Activated naive CD4-positive, alpha-beta T cell treated with anti-CD3 and anti-CD28 coated beads for 36 hours (primary cell): ENCODE measurements at places on chromosomes 2 and 18.

GRCh38 chr2:1397350-1397749 lies 15.9 kb upstream of the TPO start:
- DNase-seq = no peak

- no peak for DNase-seq
Measured at GRCh38 chr2:37350034-37350433, 5.6 kb downstream of the QPCT start.

GRCh38 chr2:72147303-72147971 lies at the start of gene CYP26B1:
TSS of gene CYP26B1 (minus strand) at chr2:72147862. CDS start at chr2:72147834, 28 bp downstream.
- DNase-seq = no peak

DNA sequence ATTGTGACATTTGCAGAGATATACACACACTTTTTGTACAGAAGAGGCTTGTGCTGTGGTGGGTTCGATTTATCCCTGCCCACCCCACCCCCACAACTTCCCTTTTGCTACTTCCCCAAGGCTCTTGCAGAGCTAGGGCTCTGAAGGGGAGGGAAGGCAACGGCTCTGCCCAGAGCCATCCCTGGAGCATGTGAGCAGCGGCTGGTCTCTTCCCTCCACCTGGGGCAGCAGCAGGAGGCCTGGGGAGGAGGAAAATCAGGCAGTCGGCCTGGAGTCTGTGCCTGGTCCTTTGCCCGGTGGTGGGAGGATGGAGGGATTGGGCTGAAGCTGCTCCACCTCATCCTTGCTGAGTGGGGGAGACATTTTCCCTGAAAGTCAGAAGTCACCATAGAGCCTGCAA lies 40.0 kb downstream of the STEAP3 start:
- DNase-seq = no peak

DNA sequence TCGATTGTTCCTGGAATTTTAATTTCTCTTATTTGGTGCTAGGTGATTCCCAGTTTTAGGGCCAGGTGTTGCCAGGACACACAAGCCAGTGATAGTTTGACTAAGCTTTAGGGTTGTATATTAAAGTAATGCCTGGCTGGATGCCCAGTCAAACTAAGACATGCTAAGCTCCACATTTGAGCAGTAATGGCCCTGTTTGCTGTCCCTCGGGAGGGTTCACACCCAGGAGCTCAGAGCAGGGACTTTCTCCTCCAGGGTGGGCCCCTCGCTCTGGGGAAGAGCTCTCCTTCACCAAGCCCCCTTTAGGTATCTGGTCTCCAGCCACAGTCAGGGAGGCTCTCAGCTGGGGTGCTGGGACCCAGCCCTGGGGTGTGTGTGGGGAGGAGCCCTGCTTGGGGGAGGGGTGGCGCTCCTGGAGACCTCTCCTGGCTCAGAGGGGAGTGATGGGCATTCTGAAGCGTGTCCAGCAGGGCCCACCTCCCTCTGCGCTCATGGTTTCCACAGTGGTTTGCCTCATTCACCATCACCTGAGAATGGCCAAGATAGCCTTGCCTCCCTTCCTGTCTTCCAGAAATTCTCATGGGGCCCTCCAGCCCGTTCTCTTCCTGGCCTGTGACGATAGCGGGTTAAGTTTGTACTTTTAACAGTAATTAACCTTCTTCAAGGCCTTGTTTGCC lies 31.7 kb downstream of the INPP4A start:
- peak; percentile 41 for DNase-seq

- DNase-seq = no peak
Measured at GRCh38 chr18:32257084-32257785, 67.4 kb downstream of the MEP1B start.

- no peak for DNase-seq
Measured at GRCh38 chr2:130251535-130251872, 53.3 kb upstream of the TUBA3E start.

DNA sequence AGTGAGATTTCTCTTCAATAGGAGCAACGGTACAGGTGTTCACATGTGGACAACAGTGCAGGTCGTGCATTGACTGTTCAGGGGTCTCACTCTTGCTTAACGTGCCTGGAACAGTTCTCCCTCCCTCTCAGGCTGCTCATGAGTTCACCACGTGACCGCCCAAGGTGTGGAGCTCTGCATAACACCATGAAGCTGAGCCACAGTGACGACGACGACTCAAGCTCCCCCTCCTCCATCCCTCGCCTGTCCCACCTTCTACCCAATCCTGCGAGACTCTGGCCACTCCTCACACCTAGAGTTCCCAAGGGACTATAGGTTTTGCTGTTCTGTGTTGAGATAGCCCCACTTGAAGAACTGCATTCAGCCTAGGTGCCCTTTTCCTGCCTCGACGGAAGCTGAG lies 42.8 kb downstream of the STK25 start:
- no peak for DNase-seq

- no peak for DNase-seq
Measured at GRCh38 chr2:143903172-143903856, 616.6 kb downstream of the ZEB2 start.

- no peak for DNase-seq
Measured at GRCh38 chr18:57664568-57665165, 43.0 kb upstream of the NARS1 start.

DNA sequence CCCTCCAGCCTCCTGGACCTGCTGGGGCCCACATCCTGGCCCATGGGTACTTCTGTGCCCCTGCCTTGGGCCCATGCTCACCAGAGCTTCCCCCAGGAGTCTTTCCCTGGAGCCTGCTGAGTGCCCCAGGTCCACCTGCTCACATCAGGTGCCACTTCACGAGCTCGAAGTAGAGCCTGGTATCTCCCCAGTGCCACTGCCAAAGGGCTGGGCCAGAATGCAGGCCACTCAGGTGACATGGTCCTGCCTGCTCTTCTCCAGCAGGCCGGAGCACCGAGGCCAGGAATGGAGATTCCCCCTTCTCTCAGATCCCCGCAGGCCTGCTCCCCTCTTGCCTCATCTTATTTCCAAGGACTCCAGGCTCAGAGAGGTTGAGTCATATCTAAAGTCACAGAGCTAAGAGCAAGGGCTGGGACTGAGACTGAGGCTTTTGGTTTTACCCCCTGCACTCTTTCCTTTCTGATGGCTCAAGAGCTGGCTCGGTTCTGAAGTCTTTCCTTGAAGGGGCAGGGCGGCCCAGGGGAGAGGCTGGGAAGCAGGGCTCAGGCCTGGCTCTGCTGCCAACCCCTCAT lies 79.2 kb downstream of the HS1BP3 start:
- DNase-seq = no peak

- no peak for DNase-seq
Measured at GRCh38 chr2:210592726-210593125, 36.3 kb downstream of the CPS1 start.

- DNase-seq = peak; percentile 30
Measured at GRCh38 chr2:230226051-230226551, 565 bp downstream of the SP140 start.

- no peak for DNase-seq
Measured at GRCh38 chr2:191660575-191660974, 17.4 kb upstream of the NABP1 start.

DNA sequence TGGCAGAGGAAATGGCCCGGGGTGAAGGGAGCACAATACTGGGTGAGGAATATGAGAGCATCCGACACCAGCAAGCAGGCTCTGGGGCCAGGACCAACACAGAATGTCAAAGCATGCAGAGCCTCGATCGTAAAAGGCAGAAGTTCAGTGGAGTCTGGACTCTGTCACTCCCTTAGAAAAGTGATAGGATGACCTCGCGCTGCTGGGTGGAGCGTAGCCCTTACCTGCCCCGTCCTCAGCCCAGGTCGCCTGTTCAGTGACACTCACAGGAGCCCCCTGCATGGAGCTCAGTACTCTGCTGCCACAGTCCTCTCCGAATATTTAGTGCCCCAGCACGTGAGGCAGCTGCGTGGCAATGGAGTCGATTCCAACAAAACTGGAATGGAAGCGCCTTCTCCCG lies 236.7 kb upstream of the MYT1L start:
- no peak for DNase-seq

DNA sequence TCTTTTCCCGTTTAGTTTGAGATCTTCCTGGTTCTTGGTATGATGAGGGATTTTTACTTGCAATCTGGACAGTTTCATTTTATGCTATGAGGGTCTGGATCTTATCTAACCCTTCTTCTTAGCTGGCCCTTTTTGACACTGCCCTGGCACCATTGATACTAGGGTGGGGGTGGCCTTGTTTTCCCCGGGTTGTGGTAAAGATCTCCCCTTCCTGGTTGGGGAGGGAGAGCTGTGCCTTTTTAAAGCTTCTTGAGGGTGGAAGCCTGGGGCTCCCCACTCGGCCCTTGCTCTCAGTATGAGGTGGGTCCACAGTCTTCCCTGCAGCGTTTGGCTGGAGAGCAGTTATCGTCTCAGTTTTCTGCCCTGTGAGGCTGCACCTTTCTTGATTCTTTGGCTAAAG lies 66.1 kb downstream of the ASB1 start:
- DNase-seq = no peak

DNA sequence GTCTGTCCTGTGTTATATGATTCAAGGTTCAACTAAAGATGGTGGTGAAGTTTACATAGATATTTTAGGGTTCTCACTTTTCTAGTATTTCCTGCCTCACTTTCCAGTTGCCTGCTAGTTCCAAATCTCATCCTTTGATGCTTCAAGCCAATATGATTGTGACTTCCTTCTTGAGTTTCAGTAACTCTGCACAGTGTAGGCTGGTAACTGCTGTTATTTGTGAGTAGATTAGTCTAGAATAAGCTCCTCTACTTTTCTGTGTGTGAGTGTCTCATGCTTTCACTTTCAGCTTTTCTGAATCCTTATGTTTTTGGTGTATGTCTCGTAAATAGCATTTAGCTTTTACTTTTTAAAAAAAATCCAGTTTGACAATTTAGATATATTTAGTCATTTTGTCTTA lies 42.6 kb downstream of the GALNT1 start:
- DNase-seq = no peak

GRCh38 chr2:209253544-209253943 lies 170.3 kb upstream of the MAP2 start:
- no peak for DNase-seq

DNA sequence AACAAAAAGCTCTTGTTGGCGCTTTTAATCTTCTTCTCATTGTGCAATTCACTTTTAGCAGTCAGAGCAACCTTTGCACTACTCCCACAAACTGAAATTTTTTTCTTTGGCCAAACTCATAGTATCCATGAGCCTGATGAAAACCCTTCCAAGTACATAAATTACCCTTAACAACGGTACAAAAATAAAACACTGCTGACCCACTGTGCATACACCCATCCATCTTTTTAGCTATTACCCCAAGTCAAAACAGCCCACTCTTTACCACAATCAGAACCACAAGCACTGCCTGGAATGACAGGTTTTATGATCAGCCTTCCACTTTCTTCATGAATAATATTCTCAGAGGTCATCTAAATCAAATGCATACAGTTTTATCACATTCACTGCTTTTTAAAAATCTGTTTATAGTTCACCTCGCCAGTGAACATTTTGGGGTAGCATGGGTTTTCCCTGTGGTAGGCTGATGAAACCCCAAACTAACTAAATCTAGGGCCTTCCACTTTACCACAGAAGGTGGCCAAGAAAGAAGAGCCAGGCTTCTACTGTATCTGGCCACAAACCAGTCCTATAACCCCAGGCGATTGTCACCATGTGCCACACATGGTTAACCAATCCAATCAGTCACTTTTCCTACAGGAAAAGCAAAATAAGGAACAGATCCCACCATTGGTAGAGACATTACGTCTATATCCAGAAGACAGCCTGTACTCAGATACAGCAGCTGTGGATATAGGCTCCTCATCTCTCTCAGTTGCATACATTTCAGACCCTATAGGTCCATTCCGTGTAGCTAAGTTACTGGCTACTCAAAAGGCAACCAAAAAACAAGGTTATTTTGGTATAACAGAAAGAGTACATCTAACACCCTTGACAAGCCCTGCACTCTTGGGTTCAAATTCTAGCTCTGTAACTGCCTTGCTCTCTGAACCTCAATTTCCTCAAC lies 171.3 kb downstream of the THADA start:
- no peak for DNase-seq

DNA sequence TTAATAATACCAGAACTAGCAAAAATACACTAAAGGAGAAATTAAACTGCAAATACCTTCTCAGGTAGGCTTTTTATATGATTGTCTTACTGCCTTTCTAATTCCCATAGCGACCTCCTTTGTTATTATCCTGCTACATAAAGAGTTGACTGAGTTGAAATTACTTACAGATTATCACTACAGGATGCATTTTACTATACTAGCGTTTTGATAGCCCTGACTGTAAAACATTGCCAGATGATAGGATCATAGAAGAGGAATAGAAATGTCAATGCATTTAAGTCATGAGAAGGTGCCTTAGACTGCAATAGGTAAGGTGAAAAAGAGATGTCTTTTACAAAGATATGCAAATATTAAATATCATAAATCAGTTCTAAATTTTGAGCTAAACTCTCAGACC lies 639.7 kb downstream of the NRXN1 start:
- no peak for DNase-seq

- DNase-seq = no peak
Measured at GRCh38 chr18:6729247-6730091, at the start of gene ARHGAP28. TSS of gene ARHGAP28 (plus strand) at chr18:6729716. CDS start at chr18:6729822, 106 bp downstream.

DNA sequence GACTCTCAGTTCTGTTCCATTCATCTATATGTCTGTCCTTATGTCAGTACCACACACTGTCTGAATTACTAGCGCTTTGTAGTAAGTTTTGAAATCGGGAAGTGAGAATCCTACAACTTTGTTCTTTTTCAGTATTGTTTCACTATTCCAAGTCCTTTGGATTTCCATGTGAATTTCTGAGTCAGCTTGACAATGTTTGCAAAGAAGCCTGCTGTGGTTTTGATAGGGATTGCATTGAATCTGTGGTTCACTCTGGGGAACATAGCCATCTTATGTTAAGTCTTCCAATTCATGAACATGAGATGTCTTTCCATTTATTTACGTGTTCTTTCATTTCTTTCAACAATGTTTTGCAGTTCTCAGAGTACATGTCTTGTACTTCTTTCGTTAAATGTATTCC lies 15.0 kb downstream of the SLC3A1 start:
- DNase-seq = no peak

DNA sequence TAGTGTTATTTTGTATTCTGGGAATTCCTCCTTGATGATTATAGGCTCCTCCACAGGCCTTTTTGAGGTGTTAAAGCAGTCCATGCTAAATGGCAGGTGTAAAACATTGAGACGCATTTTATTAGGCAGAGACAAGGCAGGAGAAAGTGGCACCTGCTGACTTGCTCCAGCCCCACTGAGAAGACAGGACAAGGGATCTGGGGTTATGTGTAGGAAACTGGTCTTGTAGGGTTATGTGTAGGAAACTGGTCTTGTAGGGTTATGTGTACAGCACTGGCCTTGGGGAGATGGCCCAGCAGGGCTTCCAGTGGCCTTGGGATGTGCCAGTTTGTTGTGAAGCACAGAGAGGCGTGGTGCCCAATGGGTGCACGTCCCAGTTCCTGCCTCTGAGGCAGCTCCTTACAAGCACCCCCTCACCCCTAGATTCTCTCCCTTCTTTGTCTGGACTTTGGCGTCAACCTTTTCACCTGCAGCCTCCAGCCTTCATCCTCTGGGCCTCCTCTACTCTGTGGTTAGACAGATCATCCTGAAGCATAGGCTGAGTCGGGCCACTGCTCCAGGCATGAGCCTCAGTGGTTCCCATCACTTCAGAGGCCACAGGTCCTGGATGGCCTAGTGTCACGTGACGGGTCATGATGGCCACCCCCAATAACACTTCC lies 921 bp upstream of the FABP1 start:
- DNase-seq = no peak

GRCh38 chr2:147663153-147663961 lies 181.5 kb upstream of the ACVR2A start:
- DNase-seq = peak; percentile 14
